ENCODE measurements at places on chromosomes 2 and 18.

GRCh38 chr2:31558401-31559295 is 22.1 kb downstream of the SRD5A2 start:
- no peak for DNase-seq

DNA sequence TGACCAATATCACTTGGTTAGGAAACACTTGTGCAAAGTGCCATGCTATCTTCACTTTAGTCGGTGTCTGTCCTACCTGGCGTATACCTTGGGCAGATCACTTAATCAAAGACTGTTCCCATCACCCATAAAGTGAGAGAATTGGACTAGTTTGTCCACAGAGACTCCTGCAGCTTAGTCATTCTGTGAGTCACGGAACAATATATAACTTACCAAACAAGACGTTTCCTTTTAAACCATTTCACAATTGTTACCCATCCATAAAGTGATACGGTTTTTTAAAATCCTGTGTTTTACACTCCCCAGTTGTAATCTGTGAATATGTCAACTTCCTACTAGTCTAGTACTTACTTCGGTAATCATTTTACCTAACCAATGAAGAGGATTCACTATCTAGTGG is 499.3 kb upstream of the SMIM21 start:
- no peak for DNase-seq

GRCh38 chr18:27985832-27986231 is 191.1 kb downstream of the CDH2 start:
- no peak for DNase-seq

DNA sequence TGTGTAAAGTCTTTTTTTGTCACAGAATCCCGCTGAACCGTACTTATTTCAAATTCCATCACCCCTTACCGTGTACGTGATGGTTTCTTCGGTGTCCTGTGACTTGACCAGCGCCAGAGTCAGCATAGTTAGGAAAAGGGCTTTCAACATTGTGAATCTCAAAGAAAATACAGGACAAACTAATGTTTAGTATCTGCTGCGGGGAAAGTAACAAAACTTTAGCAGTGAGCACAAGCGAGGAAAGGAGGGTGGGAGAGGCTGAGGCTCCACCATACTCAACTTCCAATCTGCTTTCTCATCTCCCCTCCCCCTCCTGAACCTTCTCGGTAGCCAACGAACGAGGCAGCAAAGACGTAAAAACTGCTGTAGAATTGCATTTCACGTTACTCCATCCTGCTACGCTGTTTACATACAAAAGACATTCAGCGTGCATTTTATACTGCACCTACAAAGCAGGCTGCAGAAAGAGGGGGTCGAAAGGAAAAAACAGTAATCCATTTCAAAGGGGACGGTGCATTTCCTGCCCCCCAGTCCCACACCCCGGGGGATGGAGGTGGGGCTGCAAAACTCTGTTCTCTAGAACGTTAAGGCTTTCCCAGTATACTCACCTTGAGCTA is 1.2 kb downstream of the EFEMP1 start:
- no peak for DNase-seq

- DNase-seq, result no peak
These were observed 53.0 kb downstream of the AQP4 start for GRCh38 chr18:26812462-26812861.

GRCh38 chr2:80242355-80242910 is 62.1 kb downstream of the LRRTM1 start:
- no peak for DNase-seq

DNA sequence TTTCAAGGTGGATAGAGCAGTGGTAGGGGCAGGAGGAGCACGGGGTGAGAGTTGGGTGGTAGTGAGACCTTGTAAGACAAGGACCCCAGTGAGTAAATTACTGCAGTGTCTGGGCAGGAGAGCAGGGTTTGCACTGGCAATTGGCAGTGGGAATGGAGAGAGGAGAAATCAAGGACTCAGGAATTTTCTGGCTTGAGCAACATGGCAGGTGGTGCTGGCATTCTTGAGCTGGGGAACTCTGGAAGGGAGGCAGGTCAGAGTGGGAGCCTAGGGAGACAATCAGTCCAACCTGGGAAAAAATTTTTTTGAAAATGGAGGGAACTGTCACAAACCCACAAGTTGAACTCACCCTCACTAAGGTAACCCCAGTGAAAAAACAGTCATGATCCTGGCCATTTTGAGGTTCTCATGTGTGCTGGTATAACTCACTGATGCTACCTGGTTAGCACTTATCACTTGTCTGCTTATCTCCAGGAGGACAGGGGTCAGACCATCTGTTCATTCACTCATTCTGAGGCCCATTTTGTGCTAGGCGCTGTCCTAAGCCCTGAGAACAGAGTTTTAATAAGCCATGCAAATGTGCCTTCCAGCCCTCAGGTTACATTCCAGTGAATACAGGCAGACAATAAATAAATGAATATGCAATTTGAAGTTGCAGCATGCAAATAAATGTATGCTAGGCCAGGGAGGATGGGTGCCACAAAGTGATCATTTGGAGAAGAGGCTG is 92.2 kb upstream of the SEC11C start:
- DNase-seq, result no peak

GRCh38 chr18:36600548-36600947 is 228.3 kb downstream of the TPGS2 start:
- DNase-seq, result no peak

GRCh38 chr2:109148991-109149645 is 20.1 kb downstream of the SH3RF3 start:
- DNase-seq, result no peak

DNA sequence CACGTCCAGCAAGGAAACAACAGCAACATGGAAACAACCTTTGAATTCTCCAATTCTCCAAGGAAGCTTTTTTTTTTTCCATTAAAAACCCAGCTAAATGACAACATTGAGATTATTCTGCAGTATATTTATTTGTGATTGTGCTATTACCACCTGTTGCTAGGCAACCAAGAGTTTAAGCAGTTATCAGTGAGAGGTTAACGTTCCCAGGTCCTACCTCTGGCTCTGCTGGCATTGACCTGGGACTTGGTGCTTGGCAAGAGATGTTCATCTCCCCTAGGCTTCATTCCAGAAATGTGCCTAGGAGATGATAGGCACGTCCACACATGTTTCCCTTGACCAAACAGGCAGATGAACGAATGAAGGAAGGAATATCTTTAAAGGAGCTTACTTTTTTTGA is 157.0 kb downstream of the TDRD15 start:
- no peak for DNase-seq

DNA sequence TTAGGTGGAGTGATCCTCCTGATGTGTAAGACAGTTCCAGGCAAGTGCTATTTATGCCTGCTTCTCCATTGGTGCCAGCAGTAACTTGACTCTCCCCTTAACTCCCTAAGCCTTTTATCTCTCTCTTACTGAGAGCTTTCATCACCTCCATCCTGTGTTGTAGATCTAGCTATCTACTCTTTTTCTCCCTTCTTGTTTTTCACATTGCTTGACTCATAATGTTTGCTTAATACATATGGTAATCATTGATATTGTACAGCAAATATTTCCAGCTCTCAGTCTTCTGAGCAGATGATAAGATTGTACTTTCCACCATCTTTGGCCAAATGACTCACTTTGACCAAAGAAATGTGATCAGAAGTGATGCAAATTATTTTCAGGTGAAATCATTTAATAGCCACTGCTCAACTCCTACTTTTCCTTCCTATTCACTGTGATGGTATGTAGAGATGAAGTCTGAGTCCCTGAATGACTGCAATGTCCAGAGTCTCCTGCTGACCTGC is 165.0 kb downstream of the PLCL1 start:
- DNase-seq, result no peak

DNA sequence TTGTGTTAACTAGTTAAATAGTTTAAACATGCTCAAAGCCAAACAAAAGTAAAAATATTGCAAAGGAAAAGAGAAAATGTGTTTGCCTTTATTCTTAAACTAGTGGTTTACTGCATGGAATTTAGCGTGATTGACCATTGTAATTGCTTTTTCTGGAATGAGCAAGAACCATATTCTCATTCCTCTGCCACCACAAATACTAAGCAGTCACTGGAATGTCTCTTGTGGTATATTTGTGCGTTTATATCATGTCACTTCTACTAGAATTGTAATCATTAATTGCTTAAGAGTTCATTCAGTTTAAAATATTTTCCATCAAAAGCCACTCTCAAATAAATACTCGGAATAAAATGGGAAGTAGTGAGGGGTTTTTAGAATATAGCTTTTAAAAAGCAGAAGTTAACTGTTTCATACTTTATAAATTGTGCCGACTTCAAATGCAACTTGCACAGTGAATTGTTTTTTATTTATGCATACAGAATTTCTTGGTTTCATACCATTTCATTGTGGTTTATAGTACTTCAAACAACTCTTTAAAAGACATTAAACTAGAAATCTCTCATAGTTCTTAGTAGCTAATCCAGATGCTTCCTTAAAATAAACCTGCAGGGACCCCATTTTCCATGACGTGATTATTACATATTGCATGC is 288.1 kb downstream of the EPHA4 start:
- DNase-seq, result no peak

GRCh38 chr2:239544143-239544917 is 143.5 kb upstream of the HDAC4 start:
- no peak for DNase-seq

GRCh38 chr2:183259921-183260320 is 135.7 kb downstream of the NUP35 start:
- no peak for DNase-seq

DNA sequence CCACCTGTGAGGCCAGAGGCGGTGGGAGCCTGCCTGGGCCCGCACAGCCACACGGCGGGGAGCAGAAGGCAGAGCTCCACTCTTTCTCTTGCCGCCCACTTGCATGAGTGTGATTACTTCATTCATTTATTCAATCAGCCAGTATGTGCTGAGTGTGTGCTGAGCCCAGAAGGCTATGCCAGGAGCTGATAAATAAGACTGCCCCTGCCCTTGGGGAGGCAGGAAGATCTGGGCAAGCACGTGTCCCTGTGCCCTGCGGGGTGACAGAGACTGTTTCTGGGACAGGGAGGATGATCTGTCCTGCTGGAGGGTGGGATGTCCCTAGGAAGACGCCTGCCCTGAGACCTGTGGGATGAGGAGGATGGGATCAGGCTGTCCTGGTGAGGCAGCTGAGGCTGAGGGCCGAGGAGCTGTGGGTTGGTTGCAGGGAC is 250.8 kb downstream of the DYSF start:
- DNase-seq, result no peak

DNA sequence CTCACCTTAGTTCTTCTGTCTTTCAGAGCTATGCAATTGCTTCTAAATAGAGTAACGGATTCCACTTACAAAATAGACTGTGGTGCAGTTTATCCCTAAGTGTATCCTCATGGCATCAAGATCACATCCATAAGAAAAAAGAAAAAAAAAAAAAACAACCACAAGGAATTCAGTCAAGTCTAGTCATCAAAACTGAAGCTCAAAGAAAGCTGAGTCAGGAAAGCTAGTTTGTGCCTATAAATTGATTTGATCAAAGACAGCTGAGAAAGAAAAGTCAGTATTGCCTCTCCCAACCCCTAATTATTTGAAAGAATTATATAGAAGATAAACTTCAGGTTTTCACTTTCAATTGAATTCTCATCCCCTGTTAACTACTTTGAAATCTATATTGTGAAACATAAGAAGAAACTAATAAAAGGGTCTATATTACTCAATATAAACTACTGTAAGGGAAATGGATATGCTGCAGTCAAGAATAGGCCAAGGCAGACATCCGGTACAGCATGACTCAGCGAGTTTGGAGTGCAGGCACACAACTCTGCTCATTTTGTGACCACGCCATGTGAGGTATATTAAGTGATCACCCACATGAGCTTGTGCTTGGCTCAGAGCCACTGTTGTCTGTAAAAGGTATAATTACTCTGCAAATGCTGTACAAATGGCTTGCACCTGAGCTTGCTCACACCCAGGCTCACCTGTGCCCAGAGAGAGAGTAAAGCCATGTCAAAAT is 568.1 kb upstream of the CRIM1 start:
- DNase-seq, result no peak

DNA sequence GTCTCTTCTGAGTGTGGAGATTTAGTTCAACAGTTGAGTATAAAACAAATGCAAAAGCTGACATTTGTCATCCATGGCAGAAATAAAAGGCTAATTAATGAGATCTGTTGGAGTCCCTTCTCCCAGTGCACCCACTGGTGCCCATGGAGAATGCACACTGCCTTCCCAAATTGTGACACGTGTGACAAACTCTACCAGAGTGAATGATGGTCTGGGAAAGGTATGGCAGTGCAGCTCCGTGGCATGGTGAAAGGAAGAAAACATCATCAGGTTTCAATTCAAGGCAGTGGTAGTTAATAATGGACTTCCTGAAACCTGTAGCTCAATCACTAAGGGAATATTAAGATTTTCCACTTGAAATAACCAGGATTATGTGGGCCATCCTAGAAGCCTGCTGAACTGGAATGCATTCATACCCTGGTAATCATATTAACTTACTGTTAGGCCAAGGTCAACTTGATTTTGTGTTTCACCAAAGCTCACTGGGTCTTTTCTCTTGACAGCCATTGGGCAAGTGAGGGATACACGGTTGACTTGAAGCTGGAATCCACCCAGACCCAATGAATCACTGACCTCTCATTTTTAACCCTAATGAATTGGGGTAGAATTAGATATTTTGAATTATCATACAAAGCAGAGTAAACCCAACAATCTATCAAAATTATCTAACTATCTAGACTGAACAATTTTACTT is 167.6 kb downstream of the AFF3 start:
- DNase-seq, result no peak

DNA sequence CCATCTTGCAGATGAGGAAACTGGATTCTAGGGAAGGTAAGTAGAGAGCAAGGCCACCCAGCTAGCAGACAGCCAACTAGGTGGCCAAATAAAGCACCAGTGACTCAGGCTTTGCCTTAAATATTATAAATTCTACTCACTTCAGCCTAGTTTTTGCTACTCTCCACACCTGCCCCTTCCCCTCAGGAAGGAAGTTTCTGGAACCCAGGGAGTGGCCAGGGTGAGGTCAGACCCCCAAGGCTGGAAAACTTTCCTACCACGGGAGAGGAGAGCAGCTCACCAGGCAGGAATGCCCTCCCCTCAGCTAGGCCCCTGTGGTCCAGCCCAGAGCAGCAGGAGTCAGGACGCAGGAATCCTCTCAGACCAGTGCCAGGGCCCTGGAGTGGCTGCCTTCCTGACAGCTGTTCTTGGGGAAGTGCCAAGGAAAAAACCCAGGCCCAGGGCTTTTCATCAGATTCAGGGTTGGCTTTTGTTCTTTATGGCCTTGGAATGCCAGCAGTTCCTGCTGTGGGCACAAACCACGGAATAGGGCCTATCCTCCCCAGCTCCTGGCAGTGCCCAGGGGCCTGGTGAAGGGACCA is 5.1 kb upstream of the PAX8 start:
- no peak for DNase-seq

DNA sequence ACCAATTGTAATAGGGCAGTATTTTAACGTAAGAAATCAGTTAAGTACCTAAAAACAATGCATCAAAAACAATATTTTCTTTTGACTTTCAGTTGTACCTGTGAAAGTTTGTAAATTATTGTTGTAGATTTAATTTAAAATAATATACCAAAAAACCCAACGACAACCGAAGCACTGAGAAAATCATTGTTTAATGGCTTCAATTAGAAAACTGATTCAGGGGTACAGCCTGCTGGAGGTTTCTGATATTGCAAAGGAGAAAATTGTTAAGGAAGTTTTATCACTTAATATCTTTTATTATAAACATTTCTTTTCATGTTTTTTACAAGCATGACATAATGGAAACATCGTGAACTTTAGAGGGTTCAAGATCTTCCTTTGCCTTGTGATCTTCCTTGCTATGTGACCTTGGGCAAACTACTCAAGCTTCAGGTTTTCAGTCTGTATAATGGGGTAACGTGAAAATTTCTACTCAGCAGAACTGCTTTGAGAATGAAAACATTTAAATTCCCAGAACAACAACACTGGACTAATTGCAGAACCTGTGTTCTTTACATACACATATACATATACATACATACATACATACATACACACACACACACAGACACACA is 76.3 kb upstream of the GLS start:
- peak; percentile 31 for DNase-seq

All from midbrain (tissue), 1 donor.